LNCaP clone FGC (cell line): ENCODE measurements at places on chromosomes 2 and 18.

DNA sequence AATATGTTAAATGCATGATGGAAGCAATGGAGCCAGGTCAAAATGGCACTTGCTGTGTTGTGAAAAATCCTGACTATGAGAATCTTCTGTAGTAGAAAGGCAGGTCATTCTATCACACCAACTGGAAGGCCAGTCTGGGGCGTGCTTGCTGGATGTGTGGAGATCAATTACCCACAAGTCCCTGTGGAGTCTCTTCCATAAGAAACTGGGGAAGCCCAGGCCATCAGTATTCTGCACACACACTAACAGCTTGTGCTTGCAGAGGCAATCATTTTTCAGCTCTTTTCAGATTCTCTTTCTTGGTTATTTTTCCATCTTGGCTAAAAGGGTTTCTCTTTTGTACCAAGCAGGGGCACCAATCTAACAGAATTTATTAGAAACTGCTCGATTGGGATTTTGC lies 190.8 kb downstream of the SLC8A1 start:
- no peak for DNase-seq

- peak; percentile 22 for DNase-seq
Measured at GRCh38 chr2:160253440-160254188, 53.5 kb upstream of the ITGB6 start.

- no peak for DNase-seq
Measured at GRCh38 chr18:35624146-35624545, 42.6 kb downstream of the GALNT1 start.

- DNase-seq, result no peak
Measured at GRCh38 chr2:101710471-101711318, 13.2 kb downstream of the MAP4K4 start.

DNA sequence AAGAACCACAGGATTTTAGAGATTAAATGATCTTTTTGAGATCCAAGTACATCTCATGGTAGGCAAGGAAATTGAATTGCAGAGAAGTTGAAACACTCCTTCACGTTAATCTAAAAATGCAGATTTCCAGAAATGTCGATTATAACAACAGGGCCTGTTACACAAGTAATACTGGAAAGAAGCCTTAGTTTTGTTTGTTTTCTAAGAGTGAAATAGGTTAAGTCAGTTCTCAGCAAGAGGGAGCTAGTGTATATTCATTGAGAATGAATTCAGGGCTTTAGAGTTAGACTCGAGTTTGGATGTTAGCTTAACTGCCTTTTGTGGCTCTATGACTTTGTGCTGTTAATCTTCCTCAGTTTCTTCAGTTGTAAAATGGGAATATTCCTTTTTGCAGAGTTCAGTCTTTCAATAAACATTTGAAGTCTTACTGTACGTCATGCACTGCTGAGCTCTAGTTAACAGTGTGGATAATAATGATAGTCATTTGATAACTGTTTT lies 926 bp downstream of the NDUFV2 start:
- DNase-seq, result no peak

DNA sequence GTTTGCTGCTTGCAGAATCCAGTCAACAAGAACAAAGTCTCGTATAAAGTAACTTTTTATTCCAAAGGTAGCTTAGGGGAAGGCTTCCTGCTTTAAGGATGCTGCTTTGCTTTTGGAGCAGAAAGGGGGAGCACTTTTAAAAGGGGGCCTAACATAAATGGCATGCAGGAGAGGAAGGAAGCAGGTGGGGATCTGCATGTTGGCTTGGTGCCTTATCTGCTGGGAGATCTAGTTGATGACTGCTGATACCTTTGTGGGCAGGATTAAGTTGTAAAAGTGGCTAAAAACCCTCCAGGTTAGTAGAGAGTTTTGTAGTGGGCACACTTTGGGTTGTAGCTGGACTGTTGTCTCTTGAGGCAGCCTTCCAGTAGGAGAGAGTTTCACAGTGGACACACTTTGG lies 22.5 kb downstream of the UBR3 start:
- no peak for DNase-seq

GRCh38 chr2:63898839-63899238 lies 57.1 kb downstream of the UGP2 start:
- DNase-seq, result no peak

GRCh38 chr2:25275575-25275965 lies 66.2 kb downstream of the DNMT3A start:
- DNase-seq, result no peak

GRCh38 chr18:31044926-31045325 lies 2.4 kb upstream of the DSC3 start:
- DNase-seq, result no peak

GRCh38 chr2:48651158-48651790 lies 33.6 kb downstream of the GTF2A1L start:
- DNase-seq, result peak; percentile 15

DNA sequence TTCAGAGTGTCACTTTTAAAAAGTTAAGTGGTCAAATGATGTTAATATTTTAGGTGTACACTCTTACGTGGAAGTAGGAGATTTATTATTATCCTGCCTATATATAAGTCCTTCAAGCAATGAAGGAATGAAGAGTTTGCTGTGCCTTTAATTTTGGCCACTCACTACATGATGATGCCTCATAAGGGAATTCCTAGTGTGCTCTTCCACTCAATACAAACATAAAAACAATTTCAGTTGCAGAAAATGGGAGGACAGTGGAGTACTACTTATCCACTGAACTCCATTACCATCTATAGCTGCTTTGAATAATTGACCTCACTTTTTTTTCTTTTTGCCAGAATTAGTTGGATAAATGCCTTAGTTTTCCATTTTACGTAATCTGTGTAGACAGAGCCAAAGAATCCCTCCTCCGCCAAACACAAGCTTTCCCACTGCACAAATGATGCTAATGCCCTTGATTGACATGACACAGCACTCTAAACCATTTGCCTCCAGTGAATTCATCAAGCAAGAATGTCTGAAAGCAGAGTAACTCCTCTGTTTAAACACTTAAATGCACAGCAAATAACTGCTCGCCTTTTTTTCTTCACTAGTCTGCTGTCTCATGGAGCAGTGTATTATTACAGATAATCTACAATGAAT lies 751.1 kb upstream of the FANCL start:
- DNase-seq, result no peak

GRCh38 chr18:75500545-75500944 lies 73.0 kb upstream of the SMIM21 start:
- DNase-seq, result no peak
